ENCODE measurements at places on chromosomes 2 and 18. TPM values are rescaled to one million over a fixed set of nuclear protein-coding genes. Genes with fewer than 3 reads are reported as not detected.

AKAIN1 gene
- total RNA-seq, result not detected

FBLN7 gene
- total RNA-seq, result 0.47 TPM

UGT1A8 gene
- not detected for total RNA-seq

IL1B gene
- total RNA-seq, result not detected

LIPG gene
- total RNA-seq, result 2.9 TPM

ASIC4 gene
- not detected for total RNA-seq

PARD6G gene
- 1.3 TPM for total RNA-seq

FAM124B gene
- total RNA-seq, result 2.6 TPM

NT5DC4 gene
- total RNA-seq, result not detected

RAD51AP2 gene
- total RNA-seq, result 0.12 TPM

SLC14A1 gene
- 27.4 TPM for total RNA-seq

VWC2L gene
- not detected for total RNA-seq

ALKAL2 gene
- total RNA-seq, result 9.0 TPM

DNA sequence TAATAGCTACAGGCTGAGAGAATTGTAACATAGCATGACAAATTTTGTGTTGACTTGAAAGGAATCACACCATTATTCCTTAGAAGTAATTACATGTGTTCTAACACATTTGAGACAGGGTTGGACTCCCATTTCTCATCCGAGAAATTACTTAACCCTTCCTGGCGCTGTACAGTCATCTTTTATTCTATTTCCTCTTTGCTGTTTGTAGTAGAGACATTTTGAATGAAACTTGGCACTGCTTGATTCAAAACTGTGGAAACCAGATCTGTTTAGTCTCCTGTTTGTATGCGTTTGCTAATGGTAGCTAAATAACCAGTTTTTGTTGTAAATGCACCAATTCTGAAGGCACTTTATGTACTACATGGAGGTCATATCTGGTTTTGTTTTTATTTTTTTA is 231.9 kb downstream of the ALPK2 start:
- no peak for DNase-seq
- peaks cover 8% of the 10 kb centered on the region for H3K4me1 ChIP-seq
- peaks cover 40% of the 10 kb centered on the region for H3K36me3 ChIP-seq
- no peaks in the 10 kb centered on the region for H3K27me3 ChIP-seq

- H3K36me3 ChIP-seq, result no peaks in the 10 kb centered on the region
- no peaks in the 10 kb centered on the region for H3K27me3 ChIP-seq
- H3K4me1 ChIP-seq, result no peaks in the 10 kb centered on the region
- H3K4me3 ChIP-seq, result no peak overlapping the region
- no peak overlapping the region for H3K27ac ChIP-seq
These were observed 560.1 kb upstream of the FSHR start for GRCh38 chr2:49714454-49714853.

DNA sequence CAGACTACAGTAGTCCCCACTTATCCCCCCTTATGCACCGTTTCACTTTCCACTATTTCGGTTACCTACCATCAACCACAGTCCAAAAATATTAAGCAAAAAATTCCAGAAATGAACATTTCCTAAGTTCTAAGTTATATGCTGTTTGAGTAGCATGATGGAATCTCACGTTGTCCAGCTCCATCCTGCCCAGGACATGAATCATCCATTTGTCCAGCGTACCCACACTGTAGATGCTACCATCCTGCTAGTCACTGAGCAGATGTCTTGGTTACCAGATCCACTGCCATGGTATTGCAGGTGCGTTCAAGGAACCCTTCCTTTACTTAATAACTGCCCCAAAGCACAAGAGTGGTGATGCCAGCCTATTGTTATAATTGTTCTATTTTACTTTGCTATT is 87.9 kb downstream of the ACVR1 start:
- peaks cover 80% of the 10 kb centered on the region for H3K4me1 ChIP-seq
- H3K27me3 ChIP-seq, result no peaks in the 10 kb centered on the region
- H3K4me3 ChIP-seq, result no peak overlapping the region
- no peak overlapping the region for H3K27ac ChIP-seq
- no peak for DNase-seq

GRCh38 chr2:68367953-68368653 is 3.0 kb downstream of the PLEK start:
- H3K27ac ChIP-seq, result peak overlapping the region; percentile 4
- H3K27me3 ChIP-seq, result no peaks in the 10 kb centered on the region
- DNase-seq, result no peak
- no peaks in the 10 kb centered on the region for H3K36me3 ChIP-seq

DNA sequence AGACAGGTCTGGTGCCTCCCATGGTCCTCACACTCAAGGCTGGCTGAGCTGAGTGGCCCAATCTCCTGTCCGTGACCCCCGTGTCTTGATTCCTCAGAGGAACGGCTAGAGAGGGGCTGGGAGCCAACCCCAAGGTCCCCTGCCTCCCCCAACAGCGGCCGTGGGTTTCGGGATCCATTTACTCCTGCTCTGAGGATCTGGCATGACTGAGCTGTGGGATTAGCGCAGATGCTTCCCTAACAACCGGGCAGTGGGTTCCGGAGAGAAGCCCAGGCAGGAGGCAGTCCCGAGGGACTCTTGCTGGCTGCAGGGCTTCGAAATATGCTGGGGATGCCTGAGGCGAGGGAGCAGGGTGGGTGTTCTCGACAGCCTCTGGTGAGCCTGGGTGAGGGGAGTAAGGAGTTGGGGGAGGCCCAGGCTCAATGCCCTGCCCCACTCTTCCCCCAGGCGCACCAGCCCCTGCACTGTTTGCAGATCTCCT is 18.9 kb downstream of the GPR35 start:
- no peaks in the 10 kb centered on the region for H3K27me3 ChIP-seq
- H3K27ac ChIP-seq, result no peak overlapping the region
- H3K36me3 ChIP-seq, result no peaks in the 10 kb centered on the region
- H3K4me1 ChIP-seq, result no peaks in the 10 kb centered on the region

DNA sequence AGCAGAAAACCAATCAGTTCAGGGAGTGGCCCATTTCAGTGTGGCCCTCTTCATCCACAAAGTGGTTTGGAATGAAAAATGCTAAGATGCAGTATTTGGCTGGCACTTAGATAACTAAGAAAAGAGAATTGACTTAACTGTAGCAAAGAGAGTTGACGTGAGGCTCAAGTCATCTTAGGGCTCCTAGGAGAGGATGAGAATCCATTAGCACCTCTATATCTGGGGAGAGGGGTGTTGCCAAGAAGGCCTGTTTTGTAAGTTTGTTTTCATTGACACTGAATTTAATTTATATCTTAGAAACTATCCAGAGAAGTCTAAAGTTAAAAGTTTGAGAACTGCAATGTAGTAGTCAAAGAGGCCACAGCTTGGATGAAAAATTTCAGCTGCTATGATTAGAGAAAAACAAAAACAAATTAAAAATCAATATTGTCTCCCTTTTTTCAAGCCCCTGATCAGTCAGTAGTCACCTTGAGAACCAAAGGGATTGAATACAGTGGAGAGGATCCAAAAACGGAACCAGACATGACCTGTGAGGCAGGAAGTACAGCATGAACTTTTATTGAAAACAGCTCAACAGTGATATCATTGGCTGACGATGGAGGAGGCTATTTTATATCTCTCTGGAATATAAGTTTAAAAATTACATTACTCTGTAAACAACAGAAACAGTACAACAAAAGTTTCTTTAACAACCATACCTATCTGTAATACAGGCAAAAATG is 52.7 kb downstream of the PHLPP1 start:
- no peak overlapping the region for H3K4me3 ChIP-seq
- H3K27ac ChIP-seq, result no peak overlapping the region
- H3K36me3 ChIP-seq, result no peaks in the 10 kb centered on the region
- H3K27me3 ChIP-seq, result no peaks in the 10 kb centered on the region

GRCh38 chr2:149858216-149858615 is 270.6 kb upstream of the MMADHC start:
- no peak overlapping the region for H3K4me3 ChIP-seq
- peaks cover 10% of the 10 kb centered on the region for H3K4me1 ChIP-seq
- no peaks in the 10 kb centered on the region for H3K27me3 ChIP-seq
- no peak for DNase-seq
- H3K27ac ChIP-seq, result no peak overlapping the region

DNA sequence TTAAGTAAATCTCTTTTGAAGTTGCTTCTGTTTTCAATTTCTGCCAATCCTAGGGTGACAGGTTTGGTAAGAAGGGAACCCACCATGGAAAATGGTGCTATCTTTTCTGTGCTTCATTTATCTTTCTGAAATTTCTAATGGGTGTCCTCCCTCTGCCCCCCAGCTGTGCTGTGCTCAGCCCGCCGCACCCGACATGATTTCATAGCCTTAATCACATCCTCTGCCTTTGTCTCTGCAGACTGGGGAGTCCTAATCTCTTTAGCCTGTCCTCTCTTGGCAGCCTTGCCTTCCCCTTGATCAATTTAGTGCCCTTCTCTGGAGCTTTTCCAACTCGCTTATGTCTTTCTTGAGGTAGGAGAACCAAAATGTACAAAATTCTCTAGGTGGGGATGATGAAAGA is 49.3 kb downstream of the DNMT3A start:
- H3K27me3 ChIP-seq, result no peaks in the 10 kb centered on the region
- no peak overlapping the region for H3K27ac ChIP-seq
- DNase-seq, result no peak
- H3K4me3 ChIP-seq, result no peak overlapping the region
- peaks cover 74% of the 10 kb centered on the region for H3K4me1 ChIP-seq

DNA sequence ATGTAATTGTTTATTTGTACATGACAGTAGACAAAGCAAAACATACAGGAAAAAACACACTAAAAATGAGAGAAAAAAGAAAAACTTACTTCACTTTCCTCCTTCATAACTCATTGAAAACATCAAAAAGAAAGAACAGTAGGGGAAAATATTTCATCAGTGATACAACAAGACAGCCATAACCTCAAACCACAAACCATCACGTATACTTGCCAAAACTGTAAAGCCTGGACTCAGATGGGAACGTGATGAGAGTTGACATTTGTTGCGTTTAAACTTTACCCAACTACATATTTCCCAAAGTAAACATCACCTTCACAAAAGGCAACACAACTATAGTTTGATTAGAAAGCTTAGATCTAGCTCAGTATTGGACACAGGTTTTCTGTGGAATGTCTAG is 278.2 kb upstream of the COL3A1 start:
- H3K4me1 ChIP-seq, result no peaks in the 10 kb centered on the region
- no peak overlapping the region for H3K4me3 ChIP-seq
- no peak for DNase-seq

- H3K4me3 ChIP-seq, result no peak overlapping the region
- H3K27me3 ChIP-seq, result no peaks in the 10 kb centered on the region
- H3K4me1 ChIP-seq, result no peaks in the 10 kb centered on the region
- H3K27ac ChIP-seq, result no peak overlapping the region
These were observed 98.2 kb downstream of the DYNC1I2 start for GRCh38 chr2:171785450-171785849.

DNA sequence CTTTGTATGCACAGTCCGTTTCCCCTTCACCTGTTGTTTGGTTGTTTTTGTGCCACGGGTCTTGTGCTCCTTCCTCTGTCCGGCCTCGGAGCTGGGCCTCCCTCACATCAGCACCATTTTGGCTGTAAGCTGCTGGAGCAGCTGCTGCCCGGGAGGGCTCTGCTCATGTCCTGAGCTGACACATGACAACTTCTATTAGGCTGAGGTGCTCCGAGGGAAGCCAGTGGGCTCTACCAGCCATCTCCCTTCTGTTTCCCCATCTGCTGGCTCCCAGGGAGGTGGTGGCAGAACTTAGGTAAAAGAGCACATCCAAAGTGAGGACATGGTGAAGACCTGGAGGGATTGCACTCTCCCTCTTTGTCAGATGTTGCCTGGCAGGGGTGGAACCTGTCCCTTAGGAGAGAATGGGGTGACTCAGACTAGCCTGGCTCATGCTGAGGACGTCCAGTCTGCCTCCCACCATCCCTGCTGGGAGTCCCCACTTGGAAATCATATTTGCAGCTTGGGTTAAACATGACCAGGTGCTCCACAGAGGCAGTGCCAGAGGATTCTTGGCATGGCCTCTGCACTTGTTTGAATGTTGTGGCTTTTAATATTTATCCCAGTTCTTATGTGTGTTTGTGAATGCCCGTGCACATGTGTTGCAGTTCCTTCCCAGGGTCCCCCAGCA is 49.8 kb upstream of the TNP1 start:
- no peak overlapping the region for H3K27ac ChIP-seq
- H3K4me1 ChIP-seq, result no peaks in the 10 kb centered on the region
- no peaks in the 10 kb centered on the region for H3K36me3 ChIP-seq
- no peaks in the 10 kb centered on the region for H3K27me3 ChIP-seq
- DNase-seq, result no peak

DNA sequence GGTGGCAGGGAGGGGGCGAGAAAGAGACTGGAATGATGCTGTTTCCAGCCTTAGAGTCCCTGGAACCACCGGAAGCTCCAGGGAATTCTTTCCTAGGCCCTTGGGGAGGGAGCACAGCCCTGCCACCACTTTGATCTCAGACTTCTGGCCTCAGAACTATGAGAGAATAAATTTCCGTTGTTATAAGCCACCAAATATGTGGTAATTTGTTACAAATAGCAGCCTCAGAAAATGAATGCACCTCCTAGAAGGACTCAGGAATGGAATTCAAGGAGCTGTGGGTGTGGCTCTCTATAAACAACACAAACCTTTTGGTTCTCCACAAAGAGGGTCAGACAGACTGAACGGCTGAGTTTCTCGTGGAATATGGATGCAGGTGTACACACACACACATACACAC is 144.5 kb downstream of the ACKR3 start:
- H3K4me1 ChIP-seq, result peaks cover 43% of the 10 kb centered on the region
- no peaks in the 10 kb centered on the region for H3K36me3 ChIP-seq
- DNase-seq, result no peak
- H3K4me3 ChIP-seq, result no peak overlapping the region
- H3K27ac ChIP-seq, result no peak overlapping the region

DNA sequence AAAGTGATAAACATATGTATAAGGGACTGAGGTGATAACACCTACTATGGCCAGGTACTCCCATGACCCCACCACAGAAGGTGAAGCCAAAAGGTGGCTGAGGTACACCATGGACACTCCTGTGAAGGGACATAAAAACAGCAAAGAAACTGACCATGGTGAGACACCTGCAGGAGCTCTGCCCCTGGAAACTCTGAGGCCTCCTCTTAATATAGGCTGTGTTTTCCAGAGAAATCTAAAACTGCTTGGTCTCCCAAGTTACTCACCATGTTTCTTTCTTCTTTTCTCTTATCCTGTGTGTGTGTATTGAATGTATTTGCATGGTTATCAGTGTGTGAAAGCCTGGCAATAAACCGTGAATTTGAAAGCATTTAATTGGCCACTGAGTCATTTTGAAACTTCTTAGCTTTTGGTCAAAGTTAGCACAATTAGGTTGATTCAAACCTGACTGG is 739.3 kb upstream of the GCFC2 start:
- no peaks in the 10 kb centered on the region for H3K27me3 ChIP-seq
- H3K4me1 ChIP-seq, result no peaks in the 10 kb centered on the region
- no peak overlapping the region for H3K27ac ChIP-seq
- no peaks in the 10 kb centered on the region for H3K36me3 ChIP-seq
